G401 (cell line): ENCODE measurements at places on chromosomes 7 and 10.
A peak's percentile ranks its signal among the peaks of the same experiment; 100 is the strongest.

- peak; percentile 92 for DNase-seq
Observed at GRCh38 chr10:75235375-75236177, at the start of gene COMTD1. Gene COMTD1, minus strand, starts transcription at chr10:75235957. Its CDS starts 29 bp downstream, at chr10:75235928.

- DNase-seq, result no peak
Observed at GRCh38 chr7:66237906-66238772, 33.0 kb downstream of the TPST1 start.

- no peak for DNase-seq
Observed at GRCh38 chr7:155676052-155676451, 31.6 kb downstream of the RBM33 start.

DNA sequence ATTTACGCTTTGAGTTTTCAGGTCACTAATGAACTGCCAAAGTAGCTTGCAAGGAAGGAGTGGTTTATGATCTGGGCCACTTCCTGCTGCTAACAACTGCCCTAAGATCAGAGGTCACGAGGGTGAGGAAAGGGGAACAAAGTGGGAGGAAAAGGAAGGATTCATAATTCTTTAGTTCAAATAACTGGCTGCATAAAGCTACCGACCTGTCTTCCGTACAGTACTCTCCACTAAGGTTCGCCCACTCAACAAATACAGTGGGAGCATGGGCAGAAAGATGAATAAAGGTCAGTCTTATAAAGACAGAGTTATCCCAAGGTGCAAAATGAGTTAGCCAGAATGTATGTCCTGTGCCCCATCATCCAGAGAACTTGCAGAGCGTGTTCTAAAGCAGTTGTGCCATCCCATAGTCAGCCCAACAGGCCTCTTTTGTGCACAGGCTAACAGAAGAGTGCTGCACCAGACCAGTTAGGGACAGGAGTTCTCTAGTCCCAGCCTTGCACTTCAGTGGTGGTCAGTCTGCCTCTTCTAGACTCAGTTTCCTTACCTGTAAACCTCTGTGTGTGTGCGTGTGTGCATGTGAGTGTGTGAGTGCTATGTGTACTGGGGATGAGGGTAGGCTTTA is 65.9 kb downstream of the CREB3L2 start:
- no peak for DNase-seq

DNA sequence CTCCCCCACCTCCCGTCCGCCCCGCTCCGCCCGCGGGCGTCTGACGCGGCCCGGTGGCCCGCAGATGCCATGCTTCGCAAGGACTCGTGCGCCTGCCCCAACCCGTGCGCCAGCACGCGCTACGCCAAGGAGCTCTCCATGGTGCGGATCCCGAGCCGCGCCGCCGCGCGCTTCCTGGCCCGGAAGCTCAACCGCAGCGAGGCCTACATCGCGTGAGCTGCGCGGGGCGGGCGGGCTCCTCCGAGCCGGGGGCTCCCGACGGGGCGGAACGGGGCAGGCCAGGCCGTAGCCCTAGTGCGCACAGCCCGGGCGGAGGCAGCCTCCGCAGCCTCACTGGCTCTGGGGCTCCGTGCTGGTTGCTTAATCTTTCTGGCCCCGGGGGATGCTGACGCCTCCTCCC is 2.8 kb downstream of the ASIC3 start:
- peak; percentile 40 for DNase-seq

DNA sequence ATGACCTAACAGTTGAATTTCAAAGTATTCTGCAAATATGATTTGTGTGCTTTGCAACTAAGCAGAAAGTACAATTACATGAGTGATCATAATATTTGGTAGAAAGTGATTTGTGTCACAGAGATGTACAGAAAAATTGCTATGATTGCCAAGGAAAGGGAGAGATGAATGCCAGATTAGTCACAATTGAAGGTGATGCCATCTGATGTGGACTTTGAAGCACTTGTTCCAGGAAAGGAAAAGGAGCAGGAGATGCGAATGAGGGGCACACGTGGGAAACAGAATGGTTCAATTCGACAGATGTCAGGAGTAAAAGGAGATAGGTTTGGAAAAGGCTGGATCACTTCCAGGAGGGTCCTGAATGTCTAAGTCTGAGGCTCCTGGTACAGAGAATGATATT is 153.1 kb upstream of the LAMB4 start:
- no peak for DNase-seq

DNA sequence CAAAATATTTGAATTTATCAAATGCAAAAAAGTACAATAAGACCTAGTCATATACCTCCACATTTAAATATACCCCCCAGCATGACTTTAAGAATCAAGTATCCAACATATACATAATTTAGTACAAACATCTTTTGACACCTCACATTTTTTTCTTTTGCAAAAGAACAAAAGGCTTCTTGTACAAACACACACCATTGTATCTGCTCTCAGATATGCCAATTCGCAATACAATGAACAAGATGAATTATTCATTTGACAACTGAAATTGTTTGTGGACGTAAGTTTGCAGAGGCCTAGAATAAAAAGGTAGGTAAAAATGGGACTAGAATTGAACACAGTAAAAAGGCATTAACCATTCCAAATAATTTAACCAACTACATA is 154.4 kb downstream of the CACNA2D1 start:
- no peak for DNase-seq

- no peak for DNase-seq
Observed at GRCh38 chr10:106980495-106981451, 183.7 kb downstream of the SORCS1 start.

DNA sequence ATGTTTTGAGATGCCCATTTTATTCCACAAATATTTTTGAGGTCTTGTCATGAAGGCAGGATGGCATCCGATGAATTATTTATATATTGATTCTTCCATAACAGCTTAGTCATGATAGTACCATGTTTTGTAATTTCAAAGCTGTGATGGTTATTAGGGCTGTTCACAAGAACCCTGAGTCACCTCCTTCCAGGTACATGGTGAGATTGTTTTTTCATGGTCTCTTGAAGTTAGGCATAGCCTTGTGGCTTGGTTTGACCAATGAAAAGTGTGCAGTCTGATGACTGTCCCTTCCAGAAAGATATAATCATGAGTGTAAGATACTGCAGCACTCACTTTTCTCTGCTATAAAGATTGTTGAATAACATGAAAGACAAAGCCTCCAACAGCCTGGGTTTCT is 274.8 kb downstream of the FGFR2 start:
- DNase-seq, result no peak

DNA sequence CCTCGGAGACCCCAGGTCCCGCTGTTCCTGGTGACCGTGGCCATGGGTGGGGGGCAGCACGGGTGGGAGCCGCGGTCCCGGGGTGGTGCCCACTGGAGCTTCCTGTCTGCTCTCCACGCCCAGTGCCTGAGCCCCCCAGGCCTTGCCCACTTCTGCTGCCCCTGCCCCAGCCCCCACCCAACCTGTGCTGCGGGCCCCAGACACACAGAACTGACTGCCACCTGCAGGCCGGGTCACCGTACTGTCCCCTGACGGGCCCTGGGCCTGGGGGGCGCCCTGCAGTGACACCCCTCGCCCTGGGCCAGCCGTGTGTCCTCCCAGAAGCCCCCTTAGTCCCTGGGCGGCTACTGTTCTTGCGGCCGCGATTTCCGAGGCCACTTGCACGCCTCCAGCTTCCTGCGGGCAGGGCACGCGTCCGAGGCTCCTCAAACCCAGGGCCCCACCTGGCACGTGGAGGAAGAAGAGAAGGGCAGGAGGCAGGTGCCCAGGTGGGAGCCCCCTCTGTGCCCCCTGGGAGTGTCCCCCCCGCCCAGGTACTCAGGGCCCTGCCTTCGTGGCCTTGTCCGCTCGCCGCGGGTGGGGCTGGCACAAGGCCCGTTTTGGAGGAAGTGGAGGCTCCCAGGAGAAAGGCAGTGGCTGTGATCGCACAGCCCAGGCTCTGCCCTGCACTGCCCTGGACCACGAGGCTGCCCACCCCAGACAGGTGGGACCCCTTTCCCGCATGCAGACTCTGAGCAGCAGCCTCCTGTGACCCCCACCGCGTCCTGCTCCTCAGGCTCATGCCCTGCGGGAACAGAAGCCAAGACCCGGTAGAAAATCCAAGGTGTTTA is 10.4 kb downstream of the TMEM184A start:
- no peak for DNase-seq

DNA sequence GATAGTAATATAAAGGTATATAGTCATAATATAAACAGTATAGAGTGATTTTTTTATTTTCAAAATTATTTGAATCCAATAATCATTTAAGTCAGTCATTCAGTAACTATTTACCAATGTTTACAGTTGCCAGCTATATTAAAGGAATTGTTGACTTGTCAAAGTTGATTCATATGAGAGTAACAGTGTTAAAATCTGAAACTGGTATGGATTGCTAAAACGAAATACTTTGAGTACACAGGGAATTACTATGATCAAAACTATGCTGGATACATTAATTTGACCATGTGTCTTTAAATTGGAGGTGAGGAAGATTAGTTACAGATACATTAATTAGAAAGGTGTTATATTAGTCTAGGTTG is 282.6 kb downstream of the ADK start:
- no peak for DNase-seq

DNA sequence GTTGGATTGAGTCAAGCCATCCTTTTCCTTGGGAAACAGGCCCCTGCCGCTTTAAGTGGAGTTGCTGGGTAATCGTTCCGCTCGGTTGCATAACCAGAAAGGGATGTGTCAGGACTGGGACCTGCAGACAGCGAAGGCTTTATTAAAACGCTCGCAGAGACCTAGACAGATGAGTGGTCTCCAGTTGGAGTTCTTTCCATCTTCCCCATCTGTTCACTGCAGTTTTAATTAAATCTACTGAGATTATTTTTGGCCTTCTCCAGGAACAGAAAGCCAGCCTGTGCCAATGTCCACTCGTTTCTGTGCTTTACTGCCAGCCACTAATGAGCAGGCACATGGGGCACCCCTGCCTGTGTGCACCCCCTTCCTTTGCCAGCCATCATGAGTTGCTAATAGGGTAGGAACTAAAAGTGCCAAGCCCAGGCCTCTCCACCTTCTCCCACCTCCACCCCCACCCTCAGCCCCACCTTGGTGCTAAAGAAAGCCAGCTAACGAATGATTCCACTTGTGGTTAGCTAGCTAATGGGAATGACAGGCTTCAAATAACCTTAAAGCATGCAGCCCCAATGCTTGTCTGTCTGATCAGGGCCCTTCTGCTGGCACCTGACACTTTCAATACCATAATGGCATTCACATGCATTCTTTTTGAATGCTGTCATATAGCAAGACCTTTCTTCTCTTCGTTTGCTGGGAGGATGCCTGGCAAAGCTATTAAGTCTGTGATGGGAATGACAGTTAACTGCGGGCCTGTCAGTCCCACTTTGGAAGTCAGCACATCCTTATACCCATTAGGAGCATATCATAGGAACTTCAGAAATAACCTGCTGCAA is 556.8 kb upstream of the GALNT17 start:
- DNase-seq, result peak; percentile 81

DNA sequence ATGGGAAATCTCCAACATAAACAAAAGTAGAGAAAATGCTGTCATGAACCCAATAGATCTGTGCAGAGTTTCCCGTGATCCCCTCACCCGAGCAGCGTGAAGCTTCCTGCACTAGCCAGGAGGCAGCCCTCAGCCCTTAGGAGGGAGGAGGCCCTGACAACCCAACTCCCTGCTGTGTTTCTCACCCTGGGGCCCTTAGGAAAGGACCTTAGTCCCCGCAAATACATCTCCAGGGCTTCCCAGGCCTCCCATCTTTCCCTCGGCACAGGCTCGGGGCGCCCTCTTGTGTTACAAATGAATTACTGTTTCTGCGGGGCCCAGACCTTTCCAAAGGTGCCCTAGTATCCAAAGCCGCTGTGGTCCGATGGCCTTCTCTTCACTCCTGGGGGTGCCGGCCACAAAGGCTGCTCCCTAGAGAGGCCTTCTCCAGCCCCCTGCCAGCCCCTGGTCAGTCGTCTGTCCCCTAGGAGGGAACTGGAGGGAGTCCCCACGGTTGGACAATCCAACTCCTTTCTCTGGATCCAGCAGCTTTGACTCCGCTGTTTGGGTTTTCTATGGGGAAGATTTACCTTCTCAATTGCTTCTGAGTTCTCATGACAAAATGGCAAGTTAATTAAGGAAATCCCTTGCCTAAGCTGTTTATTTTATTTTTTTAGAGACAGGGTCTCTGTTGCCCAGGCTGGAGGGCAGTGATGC is 49.9 kb upstream of the SH2B2 start:
- peak; percentile 80 for DNase-seq

GRCh38 chr10:26870766-26871165 is 10.0 kb upstream of the ABI1 start:
- DNase-seq, result no peak

- peak; percentile 75 for DNase-seq
Observed at GRCh38 chr10:31322647-31323046, 3.6 kb downstream of the ZEB1 start.

DNA sequence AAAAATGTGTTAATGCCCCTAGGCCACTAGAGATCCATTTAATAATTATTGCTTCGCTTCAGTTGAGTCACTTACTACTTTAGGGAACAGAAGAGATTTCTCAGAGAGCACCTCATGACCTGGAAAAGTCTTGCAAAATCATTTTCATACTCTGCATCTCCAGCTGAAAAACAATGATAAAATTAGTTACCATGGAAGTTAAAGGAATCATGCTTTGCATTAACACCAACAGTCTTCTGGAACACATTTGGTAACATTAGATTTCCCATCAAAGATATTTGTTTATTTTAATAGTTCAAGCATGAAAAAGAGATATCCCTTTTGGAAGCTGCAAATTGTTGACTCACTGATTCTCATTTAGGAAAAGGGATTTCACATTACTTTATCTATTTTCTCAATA is 1.8 kb upstream of the STEAP2 start:
- no peak for DNase-seq

DNA sequence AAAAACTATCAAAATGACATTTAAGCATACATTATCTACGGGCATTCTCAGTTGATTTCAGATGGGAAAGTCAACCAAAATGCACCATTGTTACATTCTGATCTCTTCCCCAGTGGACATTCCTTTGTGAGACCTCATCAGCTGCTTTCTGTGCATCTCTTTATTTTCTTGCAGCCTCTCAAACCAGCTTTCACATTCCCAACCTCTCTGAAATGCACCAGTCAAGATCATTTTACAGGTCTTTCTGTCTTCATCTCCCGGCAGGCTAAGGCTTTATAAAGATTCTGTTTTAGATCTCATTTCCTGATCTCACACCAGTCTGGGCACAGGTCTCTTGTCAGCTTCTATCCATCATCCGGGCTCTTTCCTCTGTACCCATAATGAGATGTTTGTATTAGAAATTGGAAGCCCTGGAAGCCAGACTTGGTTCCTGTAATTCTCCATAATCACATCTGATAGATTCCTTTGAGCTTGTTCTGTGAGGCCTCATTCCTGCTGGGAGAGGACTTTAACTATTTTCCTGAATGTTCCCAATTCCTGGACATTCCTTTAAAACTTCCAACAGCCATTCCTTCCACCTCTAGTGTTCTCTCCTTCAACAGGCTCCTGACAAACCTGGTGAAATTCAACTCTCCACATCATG is 44.3 kb upstream of the ARL4A start:
- no peak for DNase-seq

- DNase-seq, result no peak
Observed at GRCh38 chr7:129494041-129494440, 8.3 kb upstream of the SMKR1 start.

GRCh38 chr7:44944821-44945220 is 34.0 kb downstream of the MYO1G start:
- no peak for DNase-seq

DNA sequence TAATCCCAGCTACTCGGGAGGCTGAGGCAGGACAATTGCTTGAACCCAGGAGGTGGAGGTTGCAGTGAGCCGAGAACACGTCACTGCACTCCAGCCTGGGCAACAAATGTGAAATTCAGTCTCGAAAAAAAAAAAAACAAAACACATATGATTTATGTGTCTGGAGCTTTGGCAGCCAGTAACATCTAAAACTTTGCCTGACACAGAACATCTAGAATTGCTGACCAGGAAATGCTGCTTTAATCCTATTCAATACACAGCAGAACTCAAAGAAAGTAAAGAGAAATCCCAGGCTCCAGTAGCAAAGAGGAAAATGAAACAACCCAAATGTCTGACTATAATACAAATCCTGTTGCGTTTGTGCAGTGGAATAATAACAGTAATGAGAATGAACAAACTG is 4.5 kb upstream of the CCDC6 start:
- DNase-seq, result no peak
